ENCODE measurements at places on chromosomes 7 and 10.

DNA sequence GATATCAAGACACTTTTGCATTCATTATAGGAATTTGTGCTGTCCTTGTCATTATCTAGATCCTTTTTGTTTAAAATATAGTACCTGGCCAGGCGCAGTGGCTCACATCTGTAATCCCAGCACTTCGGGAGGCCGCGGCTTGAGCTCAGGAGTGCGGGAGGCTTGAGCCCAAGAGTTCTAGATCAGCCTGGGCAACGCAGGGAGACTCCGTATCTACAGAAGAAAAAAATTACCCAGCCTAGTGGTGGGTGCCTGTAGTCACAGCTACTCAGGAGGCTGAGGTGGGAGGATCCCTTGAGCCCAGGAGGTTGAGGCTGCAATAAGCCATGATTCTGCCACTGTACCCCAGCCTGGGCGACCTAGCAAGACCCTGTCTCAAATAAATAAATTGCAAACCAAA is 621 bp upstream of the MORN4 start:
- DNase-seq, result peak; percentile 7

DNA sequence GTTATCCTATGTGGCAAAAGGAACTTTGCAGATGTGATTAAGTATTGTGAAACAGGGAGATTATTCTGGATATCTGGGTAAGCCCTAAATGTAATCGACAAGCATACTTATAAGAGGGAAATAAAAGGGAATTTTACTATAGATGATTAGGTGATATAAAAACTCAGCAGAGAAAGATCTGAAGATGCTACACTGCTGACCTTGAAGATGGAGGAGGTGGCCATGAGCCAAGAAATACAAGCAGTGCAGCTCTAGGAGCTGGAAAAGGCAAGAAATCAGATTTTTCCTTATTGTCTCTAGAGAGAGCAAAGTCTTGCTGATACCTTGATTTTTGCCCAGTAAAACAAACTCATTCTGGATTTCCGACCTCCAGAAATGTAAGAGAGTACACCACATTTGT is 67.7 kb downstream of the BRAF start:
- DNase-seq, result peak; percentile 7

- no peak for DNase-seq
These were observed 233.5 kb downstream of the CUX1 start for GRCh38 chr7:102050864-102051460.

DNA sequence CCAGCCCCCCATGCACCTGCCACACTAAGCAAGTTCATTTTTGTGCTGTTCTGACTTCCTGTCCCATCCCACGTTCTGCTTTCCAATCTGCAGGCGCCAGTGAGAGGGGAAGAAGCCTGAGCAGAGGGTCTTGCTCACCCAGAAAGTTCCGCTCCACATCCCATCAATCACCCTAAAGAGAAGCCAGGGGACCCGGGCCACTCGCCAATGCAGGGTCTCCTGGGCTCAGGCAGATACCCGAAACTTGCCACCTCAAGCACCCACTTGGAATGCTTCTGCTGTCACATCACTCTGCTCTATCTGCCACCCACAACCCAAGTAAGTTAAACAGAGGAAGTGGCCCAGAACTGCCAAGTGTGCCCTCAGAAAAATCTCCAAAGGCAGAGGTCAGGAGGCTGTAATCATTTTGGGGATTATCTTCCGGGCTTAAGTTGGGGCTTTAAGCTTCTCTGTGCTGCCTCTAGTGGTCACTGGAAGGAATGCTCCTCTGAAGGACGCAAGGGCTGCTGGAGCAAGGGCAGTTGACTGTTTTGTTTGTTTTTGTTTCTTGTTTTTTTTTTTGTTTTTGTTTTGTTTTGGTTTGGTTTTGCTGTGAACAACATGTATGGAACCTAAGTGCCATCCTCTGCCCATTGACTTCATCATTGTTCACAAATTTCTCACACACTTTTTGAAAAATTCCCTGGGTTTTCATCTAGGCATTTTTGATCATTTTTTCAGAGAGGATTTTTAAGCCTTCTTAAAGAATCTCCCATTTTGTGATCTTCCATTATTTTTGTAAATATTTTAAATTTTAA is 25.5 kb downstream of the PRR15 start:
- peak; percentile 73 for DNase-seq

DNA sequence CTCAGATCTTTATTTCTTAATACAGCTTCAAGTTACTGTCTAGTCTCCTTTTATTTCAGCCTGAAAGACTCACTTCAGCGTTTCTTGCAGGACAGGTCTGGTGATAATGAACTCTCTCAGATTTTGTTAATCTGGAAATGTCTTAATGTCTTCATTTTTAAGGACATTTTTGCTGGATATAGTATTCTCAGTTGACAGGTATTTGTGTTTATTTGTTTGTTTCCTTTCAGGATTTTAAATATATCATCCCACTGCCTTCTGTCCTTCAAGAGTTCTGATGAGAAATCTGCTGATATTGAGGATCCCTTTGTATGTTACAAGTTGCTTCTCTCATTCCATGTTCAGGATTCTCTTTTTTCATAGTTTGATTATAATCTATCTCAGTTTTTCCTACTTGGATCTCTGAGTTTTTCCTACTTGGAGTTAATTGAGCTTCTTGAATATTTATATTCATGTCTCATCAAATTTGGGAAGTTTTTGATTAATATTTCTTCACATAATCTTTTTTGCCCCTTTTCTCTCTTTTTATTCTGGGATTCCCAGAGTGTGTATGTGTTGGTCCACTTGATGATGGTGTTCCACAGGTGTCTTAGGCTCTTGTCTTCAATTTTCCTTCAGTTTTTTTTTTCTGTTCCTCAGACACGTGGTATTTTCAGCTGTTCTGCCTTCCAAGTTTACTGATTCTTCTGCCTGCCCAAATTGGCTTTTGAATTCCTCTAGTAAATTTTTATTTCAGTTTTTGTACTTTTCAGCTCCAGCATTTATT is 49.9 kb downstream of the PTEN start:
- no peak for DNase-seq

- no peak for DNase-seq
These were observed 46.0 kb downstream of the FOXK1 start for GRCh38 chr7:4727914-4728705.

GRCh38 chr10:22646388-22646853 is 68.0 kb downstream of the PIP4K2A start:
- no peak for DNase-seq

GRCh38 chr7:38673795-38674194 is 42.6 kb upstream of the AMPH start:
- peak; percentile 83 for DNase-seq

- no peak for DNase-seq
These were observed 6.3 kb downstream of the LOXL4 start for GRCh38 chr10:98261436-98262277.

- DNase-seq, result no peak
These were observed 21.7 kb downstream of the TMEM254 start for GRCh38 chr10:80100116-80100515.

GRCh38 chr7:44212018-44212417 is 11.2 kb downstream of the YKT6 start:
- DNase-seq, result no peak

- DNase-seq, result no peak
These were observed 635.3 kb downstream of the INHBA start for GRCh38 chr7:41067576-41067975.

DNA sequence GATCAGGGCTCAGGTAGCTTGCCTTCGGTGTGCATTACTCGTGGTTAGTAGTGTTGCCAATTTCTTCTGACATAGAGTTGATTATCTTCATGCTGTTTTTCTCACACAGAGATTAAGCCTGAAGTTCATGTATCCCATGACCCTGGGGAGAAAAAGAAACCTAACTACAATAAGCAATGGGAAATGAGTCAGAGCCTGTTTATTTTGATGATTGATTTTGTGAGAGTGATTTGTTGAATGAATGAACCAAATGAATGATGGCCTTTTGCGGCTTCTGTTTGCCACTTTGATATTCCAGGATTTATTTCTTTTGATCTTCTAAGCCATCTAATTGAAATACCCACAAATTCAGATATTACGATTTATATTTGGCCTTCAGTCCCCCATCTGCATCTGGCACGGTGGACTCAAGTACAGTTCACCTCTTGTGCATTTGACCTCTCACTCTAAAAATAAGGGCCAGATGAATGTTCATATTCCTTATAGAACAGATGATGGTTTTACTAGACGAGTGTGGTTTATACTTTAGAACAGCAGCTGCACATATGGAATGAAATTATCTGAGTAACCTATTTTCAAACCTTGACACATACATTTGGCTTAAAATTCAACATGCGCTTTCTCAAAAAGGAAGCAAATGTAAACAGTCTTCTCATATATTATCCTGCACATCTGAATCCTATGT is 110.7 kb downstream of the PLCE1 start:
- DNase-seq, result peak; percentile 43

DNA sequence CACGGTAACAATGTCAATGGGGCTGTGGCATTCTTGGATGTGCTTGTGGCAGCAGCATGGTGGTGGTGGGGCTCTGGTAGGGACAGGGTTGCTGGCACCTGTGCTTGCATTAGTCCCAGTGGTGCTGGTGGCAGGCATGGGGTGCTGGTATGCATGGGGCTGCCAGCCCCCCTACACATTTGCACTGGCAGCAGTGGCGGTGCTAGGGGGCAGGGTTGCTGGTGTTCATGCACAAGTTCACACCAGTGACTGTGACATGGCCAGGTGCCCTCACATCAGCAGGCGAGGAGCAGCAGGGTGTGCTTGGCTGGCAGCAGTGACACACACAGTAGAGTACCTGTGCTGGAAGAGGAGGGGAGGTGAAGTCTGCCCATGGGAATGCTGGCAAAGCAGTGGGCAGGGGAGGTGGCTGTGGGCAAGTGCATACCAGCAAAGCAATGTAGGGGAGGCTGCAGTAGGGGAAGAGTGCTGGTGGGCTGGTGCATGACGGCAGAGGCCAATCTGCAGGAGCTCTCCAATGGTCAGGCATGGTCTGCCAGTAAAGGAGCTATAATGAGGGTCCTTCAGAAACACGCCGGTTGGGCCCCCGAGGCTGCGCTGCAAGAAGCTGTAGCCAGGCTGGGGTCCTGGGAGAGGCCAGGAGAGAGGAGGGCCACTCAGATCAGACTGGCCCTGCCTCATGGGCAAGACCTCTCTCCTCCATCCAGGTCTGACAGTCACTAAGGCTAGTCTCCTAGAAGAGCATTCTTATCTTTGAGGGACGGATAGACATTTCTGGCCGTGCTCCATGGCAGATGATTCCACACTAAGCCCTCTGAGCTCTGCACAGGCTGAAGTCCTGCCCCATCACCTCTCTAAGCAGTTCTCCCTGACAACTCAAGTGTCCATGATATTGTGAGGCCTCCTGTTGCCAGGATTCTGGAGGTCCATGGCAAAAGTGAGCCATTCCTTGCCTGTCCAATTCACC is 406.4 kb downstream of the SEMA3D start:
- no peak for DNase-seq

GRCh38 chr7:15057272-15057671 is 154.7 kb upstream of the DGKB start:
- DNase-seq, result no peak

DNA sequence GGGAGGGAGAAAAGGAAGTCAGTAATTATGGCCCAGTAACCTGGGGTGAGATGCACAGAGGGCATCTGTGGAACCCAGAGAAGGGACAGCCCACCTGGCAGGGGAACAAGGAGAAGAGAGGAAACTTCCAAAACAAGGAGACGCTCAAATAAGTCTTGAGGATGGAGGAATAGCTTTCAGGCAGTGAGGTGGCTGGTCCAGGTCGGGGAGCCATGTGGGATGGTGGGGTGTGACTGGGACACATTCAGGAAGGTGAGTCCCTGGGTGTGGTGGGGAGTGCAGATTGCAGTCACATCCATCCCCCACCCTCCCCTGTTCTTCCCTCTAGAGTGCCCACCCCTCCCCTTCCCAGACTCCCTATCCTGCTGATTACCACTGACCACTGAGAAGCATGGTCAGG is 175.4 kb downstream of the GRID1 start:
- no peak for DNase-seq

- no peak for DNase-seq
These were observed 46.5 kb downstream of the C7orf33 start for GRCh38 chr7:148637094-148637493.

DNA sequence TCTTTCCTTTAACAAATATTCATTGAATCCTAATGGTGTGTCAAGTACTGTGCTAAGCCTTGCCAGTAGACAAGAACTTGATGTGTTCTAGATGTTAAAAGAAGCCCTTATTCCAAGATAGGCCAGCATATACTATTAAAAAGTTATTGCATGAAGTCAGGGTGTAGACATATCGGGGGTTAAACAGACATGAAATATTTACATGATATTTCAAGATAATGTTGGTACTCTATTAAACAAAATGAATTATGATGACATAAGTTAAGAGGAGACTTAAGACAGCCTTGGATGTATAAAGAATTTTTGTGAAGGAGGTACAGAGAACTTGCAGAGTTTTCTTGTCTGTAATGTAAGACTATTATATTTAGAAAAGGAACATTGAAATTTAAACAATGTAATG is 44.8 kb downstream of the HDAC9 start:
- no peak for DNase-seq

DNA sequence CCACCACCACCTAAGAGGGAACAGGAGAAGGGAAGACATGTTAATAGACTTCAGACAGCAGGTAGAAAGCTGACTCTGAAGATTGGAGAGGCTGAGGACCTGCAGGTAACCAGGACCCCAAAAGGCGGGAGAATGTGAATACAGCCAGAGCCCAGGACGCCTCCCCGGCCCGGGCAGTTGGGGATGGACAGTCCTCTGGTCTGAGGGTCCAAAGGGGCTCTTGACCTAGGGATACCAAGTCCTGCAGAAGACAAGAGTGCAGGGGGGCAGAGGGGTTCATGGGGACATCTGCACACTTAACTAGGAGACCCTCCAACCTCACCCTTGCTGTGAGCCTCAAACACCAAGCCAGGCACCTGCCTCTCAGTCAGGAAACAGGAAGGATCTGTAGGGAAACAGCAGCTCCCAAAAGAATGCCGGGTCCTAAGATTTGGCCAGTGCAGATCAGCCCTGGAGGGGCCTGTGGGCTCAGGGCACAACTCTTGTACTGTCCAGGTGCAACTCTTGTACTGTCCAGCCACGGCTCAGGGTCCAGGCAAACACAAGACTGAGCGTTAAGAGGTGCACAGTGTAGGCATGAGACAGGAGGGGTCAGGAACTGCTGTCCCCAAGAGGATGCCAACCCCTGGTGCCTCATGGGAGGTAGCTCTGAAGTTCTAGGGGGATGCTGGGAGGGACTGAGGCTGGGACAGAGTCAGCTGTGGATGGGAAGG is 2.3 kb upstream of the STK32C start:
- no peak for DNase-seq

DNA sequence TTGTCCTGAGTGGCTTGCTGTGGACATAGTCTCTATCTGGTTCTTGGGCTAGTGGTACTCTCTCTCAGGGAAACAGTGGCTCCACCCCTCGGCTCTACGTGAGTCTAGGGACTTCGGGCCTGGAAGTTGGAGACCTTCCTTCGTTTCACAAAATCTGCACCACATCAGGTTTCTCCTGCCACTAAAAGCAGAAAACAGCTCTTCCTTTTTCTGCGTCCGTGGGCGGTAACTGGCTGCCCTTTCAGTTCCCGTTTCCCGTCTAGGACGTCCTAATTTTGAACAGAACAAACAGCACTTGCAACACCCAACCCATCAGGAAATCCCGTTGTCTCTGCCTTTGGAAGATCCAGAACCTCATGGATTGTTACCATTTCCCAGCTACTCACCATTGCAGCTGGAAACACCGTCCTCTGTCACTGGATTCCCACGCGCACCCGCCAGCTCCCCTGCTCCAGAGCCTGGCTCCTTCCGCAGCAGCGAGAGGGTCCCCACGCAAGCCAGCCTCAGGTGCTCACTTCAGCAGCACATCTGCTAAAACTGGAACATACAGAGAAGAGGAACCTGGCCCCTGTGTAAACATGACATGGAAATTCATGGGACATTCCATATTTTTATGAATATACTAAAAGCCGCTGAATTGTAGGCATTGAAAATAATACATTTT is 311.4 kb upstream of the AKR1E2 start:
- DNase-seq, result no peak
